ENCODE measurements at places on chromosomes 3 and 15.

DNA sequence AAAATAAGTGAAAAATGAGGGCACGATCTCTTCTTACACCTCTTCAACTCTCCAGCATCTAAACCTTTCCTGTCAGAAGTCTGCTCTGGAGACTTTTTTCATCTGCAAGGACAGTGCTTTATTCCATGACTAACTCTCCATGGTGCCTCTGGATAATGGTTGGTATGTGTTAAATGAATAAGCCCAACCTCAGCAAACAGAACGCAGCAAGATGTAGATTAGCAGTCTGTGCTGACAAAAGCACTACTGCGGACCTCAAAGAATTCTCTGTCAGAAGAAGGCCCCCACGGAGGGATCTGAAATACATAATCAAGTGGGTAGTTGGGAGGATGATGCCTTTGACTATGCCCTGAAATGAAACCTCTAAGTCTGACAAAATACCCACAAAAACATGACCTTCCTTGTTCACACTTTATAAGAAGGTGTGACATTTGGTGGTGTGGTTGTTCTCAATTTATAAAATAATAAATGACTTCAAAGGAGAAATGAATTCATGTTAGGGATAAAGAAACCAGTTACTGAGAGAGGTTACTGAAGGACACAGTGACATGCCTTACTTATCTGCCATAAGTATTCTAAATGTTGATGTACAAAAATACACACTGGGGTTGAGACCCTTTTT lies 43.2 kb upstream of the ADCY5 start:
- no peak for DNase-seq

DNA sequence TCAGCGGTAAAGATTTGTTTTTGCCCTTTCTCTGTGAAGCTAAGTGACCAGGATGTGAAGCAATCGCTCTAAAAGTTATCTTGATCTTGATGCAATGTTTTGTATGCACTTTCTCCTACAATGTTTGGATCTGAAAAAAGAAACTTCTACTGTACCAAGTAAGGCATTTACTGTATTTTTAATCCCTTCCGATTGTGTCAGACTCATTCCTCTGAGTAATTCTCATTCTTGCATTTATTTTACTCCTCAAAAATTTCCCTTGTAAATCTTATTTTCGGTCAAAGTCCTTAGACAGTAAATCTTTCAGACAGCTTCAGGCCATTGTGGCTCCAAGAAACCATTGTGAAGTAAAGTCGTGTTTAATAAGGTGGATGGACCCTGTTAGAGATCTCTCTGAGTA lies 141.9 kb downstream of the TP63 start:
- no peak for DNase-seq

DNA sequence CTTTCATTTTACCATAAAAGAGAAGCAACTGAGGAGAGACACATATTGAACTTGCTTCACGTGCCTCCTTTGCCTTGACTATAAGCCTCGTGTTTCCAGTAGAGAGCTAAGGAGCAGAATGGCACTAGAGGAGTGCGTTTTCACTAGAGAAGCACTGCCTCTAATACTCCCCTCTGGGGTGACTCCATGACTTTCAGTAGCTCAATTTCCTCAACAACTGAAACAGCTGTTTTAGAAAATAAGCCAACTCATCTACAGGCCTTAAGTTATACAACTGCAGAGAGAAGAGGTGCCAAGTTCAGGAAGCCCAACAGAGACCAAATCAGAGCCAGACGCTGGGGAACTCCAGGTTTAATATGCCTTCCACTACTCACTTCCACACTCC lies 1.9 kb downstream of the UBP1 start:
- no peak for DNase-seq

DNA sequence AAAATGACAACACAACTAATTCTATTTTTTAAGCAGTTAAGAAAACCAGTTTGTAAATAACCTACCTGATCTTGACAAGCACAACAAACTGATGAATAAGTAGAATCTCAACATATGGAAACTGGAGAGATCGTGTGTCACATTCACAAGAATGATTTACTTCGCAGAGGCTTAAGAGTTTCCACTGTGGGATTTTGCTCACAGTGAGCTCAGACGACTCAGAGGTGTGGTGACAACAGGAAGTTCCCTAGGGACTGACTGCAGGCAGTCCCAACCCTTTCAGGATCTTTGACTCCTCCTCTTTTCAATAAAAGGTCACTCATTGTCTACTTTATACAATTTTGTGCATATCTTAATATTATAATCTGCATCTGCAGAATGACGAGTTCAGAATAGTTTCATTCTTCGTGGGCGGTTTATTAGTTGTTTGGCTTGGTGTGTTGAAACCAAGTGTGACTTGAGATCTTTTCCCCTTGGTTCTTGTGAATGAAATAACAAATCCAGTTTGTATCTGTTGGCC lies at the start of gene LIPH:
Gene LIPH (minus strand): TSS at position 231 of the 520 bp plus-strand sequence. CDS start 117 bp downstream, at position 114.
- no peak for DNase-seq

DNA sequence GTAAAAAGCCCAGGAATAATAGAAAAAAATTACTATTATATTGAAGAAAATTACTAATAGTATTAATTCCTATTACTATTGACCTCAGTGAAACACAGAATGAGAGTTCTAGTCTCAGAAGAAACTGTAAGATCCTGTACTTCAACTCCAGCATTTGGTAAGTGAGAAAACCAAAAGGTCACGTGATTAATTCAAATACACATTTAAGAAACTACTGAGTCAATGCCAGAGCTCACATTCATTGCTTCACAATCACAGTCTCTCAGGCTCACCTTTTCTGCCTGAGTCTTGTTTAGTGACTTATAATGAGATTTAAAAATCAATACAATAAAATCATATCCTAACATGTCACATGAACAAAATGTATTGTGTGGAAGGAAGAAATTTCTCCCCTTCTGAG lies 556.1 kb downstream of the FGF12 start:
- DNase-seq, result no peak

DNA sequence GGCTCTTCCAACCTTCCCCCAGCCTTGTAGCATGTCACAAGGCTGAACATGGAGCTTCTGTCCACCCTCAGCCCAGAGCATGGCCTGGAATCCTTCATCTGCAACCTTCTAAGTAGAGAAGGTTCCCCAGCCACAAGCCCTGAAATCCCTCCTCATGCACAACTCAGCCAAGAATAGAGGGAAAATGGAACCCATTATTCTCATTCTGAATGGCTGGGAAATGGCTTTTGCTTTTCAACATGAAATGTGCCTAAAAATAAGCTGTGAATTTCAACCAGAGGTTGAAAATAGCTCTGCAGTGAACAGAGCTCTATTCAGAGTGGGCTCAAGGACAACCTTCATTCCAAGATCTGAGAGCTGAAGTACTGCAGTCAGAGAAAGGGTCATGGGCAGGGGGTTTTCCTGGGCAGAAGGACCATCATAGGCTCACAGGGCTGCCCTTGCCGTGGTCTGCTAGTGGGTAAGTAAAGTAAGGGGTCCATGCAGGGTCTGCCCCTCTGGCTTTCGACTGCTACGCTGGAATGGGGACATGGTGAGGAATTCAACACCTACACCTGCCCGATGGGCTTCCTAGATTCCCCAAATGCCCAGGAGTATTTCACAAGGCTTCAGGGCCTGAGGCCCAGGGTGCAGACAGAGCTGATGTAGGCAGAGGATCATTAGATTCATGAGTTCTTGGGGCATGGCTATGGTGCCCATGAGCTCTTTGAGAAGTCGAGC lies 35.9 kb downstream of the POC1A start:
- no peak for DNase-seq

GRCh38 chr3:100316641-100317069 lies 17.9 kb upstream of the NIT2 start:
- DNase-seq, result no peak

- no peak for DNase-seq
Observed at GRCh38 chr3:7576071-7576470, 715.2 kb downstream of the GRM7 start.

DNA sequence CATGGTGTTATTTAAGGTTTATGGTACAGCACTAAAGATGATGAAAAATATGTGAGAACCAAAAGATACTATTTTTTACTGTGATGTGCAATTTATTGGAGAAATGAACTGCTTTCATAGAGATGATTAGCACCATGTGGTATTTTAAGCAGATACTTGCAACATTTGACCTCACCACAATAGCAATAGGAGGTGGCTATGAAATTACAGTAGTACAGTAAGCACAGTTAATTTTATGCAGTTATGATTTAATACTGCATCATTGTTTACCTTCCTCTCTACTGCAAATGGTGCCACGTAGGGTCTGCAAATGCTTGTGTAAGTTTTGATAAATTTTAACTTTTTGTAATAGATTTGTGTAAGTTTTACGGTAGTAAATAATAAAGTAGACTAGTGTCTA lies 14.0 kb downstream of the PYGO1 start:
- no peak for DNase-seq

DNA sequence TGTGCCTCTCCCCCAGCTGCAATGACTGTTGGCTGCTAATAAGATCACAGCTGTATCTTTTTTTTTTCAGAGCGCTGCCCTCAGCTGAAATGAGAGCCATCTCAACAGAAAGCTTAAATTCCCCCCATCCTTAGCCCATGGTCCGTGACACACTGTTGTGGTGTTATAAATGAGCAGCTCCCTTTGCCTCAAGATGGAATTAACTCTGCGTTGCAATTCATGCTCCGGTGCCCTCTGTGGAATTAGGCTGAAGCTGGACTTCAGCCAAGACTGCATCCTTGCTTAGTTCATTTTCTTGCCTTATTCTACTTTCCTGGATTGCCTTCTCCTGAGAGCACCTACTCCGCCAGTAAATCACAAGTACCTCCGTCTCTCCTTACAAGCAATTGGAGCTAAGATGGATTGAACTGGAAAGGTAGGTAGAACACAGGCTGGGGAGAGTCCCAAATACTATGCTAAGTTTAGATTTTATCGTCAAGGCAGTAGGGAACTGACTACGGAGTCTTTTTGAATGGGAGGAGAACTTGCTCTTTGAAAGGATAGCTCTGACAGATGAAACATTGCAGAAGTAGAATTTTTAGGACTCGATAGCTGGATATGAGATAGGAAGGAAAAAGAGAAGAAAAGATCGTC lies 39.0 kb upstream of the THRB start:
- no peak for DNase-seq

GRCh38 chr3:165440380-165440779 lies 244.2 kb upstream of the SLITRK3 start:
- no peak for DNase-seq

- DNase-seq, result no peak
Observed at GRCh38 chr15:37009288-37009687, 91.1 kb downstream of the MEIS2 start.

GRCh38 chr3:10380906-10381305 lies 60.0 kb upstream of the SEC13 start:
- DNase-seq, result no peak
